ENCODE measurements at places on chromosomes 3 and 15.

GRCh38 chr3:16608816-16609215 lies 3.6 kb upstream of the DAZL start:
- DNase-seq: no peak

- DNase-seq: no peak
Measured at GRCh38 chr15:63474810-63475316, 29.5 kb upstream of the USP3 start.

- DNase-seq: no peak
Measured at GRCh38 chr15:59543721-59544547, 67.6 kb upstream of the GCNT3 start.

DNA sequence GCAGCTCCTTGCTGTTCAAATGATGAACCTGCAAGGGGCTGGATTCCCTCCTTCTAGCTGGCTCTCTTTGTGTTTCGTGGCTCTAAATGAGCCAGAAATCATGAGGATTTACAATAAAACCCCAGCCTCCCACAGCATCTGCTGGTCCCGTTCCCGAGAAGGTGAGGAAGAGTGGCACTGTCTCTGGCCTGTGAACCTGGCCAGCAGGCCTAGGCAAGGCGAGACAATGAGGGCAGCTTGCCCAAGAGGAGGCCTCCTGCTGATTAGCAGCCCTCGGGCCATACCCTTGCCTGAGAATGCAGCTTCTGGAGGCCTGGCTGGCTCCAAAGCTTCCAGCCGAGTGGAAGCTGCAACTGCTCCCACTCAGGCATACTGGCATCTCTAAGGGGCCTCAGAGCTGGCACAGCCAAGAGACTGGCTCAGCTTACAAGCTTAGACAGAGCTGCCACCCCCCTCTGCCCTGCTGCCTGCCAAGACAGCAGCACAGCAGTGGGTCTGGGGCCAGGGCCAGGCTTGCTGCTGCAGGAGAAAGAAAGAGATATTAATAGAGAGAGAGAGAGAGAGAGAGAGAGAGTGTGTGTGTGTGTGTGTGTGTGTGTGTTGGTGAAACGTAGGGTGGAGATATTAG lies 76.5 kb downstream of the HMG20A start:
- no peak for DNase-seq

- no peak for DNase-seq
Measured at GRCh38 chr15:52710050-52710707, 31.0 kb upstream of the ATOSA start.

GRCh38 chr3:26799679-26800317 lies 177.2 kb downstream of the LRRC3B start:
- DNase-seq: no peak

Data from left lobe of liver (tissue), 2 donors.